Lower lobe of right lung (tissue), 2 donors: ENCODE measurements at places on chromosomes 2 and 18. TPM values are rescaled to one million over a fixed set of nuclear protein-coding genes. Genes with fewer than 3 reads are reported as not detected.

Gene ALLC
- total RNA-seq, result not detected

DNA sequence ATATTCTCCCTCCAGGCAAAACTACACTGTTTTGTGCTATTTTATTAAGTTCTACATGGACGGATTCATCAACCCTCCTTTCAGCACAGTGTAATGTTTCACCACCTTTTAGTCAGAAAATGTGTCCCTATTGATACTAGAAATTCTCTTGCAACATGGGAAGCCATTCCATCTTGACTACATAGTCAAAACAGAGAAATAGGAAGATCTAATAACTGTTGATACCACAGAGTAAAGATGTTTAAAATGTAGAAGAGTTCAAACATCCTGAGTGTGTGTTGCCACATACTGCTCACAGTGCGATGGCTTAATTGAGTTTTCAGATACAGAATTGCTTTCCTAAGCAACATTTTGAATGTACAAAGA, 492.2 kb upstream of the RAB12 start:
- DNase-seq, result no peak
- no peaks in the 10 kb centered on the region for H3K4me1 ChIP-seq
- H3K4me3 ChIP-seq, result no peak overlapping the region
- H3K27me3 ChIP-seq, result no peaks in the 10 kb centered on the region
- no peaks in the 10 kb centered on the region for H3K36me3 ChIP-seq
- no peak overlapping the region for H3K27ac ChIP-seq

DNA sequence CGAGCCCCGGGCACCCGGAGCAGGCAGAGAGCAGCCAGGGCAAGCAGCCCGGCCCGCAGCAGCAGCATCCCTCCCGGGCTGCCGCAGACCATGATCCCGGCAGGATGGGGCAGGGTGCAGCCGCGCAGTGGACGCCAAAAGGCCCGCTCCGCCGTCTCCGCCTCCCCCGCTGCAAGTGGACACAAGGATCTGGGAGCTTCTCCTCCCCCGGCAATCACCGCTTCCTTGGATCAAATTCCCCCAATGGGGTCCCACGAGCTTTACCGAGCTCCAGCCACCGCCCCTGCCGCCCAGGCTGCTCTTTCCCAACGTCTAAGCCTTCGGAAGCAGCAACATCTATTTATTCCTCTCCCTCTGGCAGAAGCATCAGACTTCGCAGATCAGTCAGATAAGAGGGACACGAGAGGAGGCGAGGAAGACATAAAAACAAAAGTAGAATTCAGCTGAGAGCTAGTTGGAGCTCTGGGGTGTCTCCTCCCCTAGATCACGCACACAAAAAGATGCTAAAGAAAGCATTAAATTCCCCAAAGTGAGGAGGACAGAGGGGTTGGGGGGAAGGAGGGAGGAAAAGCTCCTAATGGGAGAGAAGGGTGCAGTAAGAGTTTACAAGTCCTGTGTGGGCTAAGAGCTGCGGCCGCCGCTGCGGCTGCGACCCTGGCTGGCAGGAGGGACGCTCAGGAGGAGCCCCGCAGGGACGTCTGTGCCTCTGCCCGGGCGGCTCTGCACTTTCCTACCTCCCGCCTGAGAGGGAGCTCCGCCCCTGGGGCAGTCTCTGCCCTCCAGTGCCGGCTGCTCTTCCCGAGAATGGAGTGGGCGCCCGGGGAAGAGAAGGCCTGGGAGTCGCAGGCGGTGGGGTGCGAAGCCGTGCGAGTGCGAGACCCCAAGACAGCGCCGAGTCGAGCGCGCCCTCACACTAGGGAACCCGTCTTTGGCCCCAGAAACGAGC, at the start of gene FRZB:
Gene FRZB (minus strand): TSS at position 177 of the 946 bp plus-strand sequence. CDS start 85 bp downstream, at position 92.
- H3K4me3 ChIP-seq, result peak within 1 kb of the TSS; percentile 51
- H3K36me3 ChIP-seq, result no peaks in the 10 kb centered on the region
- peaks cover 15% of the 10 kb centered on the region for H3K4me1 ChIP-seq
- DNase-seq, result peak; percentile 46
- H3K27me3 ChIP-seq, result peaks cover 28% of the 10 kb centered on the region
- H3K27ac ChIP-seq, result peak within 1 kb of the TSS; percentile 53

DNA sequence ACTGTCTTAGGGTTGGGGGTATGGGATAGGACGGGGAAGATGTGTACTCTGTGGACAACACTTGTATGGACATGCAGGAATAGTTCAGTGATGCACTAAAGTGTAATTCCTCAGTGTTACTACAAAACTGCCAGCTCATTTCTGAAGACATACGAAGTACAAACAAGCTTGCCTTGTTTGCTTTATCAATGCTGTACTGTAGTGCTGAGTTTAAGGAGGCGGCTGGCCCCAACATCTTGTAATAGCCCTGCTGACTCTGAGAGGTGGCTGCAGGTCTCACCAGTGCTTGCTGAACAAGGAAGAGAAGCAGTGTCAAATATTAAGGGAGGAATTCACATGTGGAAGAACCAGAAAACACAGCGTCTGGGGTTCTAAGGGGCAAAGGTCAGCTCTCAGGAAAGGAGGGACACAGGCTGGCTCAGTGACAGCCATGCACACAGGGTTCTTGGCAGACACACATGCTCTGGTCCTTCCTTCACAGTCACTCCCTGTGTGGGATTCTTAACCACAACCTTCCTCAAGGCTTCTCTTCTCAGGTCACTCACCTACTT, 39.8 kb upstream of the EVA1A start:
- DNase-seq, result peak; percentile 58
- peaks cover 3% of the 10 kb centered on the region for H3K4me1 ChIP-seq
- H3K27ac ChIP-seq, result no peak overlapping the region
- no peaks in the 10 kb centered on the region for H3K27me3 ChIP-seq
- H3K4me3 ChIP-seq, result no peak overlapping the region
- H3K36me3 ChIP-seq, result no peaks in the 10 kb centered on the region

DNA sequence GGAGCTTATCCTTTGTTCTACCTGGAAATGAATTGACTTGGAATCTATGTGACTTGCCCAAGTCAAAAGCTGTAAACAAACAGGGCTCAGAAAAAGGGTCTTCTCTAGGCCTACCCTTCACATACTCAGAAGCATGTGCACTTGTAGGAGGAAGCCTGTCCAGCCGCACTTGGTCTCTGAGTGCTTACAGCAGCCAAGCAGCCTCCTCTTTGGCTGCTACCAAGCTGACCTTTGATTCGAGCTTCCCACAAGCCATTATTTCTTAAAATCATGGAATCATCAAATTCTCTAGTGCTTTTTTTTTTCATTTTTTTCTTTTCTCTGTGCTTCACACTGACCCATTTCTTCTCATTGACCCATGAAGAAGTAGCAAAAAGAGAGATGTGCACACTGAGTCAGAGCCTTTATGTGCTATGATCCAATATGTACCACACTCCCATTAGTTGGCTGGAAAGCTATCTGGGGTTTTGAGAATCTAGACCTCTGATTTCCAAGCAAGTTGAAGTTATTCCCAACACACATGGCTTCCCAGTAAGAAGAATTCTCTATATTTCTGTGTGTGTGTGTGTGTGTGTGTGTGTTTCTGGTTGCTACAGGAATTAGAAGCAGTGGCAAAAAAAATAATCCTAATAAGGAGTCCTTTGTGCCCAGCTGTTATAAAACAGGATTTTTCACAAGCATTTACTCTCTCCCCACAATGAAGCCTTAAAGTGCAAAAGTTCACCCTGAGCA, 550.3 kb upstream of the TNP1 start:
- no peaks in the 10 kb centered on the region for H3K36me3 ChIP-seq
- H3K4me1 ChIP-seq, result no peaks in the 10 kb centered on the region
- no peak overlapping the region for H3K4me3 ChIP-seq
- DNase-seq, result no peak

- no peak for DNase-seq
- H3K27me3 ChIP-seq, result no peaks in the 10 kb centered on the region
- H3K36me3 ChIP-seq, result no peaks in the 10 kb centered on the region
- H3K27ac ChIP-seq, result no peak overlapping the region
These were observed 76.7 kb downstream of the DTNB start for GRCh38 chr2:25596516-25597244.

Gene TRAPPC12
- 93.8 TPM for total RNA-seq

Gene CAD
- total RNA-seq, result 28.8 TPM

DNA sequence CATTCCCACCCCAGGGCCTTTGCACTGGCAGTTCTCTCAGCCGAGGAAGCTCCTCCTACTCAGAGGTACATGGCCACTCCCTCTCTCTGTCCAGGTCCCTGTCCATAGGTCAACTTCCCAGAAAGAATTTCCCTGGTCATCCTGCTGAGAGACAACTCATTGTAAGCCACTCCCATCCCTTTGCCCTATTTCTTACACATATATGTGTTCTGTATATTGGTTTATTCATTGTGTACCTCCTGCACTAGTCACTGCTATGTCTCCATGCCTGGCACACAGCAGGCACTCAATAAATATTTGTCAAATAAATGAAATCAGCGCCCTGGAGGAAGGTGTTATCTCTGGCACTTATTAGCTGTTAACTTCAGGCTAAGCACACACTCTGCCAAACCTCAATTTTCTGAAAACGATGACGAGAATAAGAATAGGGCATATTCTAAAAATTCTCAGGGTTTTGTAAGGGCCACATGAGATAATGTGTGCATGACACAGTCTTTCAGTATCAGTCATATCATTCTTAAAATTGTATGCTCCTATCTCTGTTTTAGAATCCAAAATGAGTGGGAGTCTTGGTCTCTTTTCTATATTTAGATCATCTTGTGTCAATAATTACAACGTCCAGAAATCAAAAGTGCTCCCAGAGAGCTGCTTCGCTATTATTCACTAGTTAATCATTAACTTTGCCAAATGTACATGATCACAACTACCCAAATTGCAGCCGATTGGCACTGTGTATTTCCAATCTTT, 198.0 kb downstream of the ALK start:
- no peak overlapping the region for H3K4me3 ChIP-seq
- no peaks in the 10 kb centered on the region for H3K4me1 ChIP-seq
- H3K36me3 ChIP-seq, result no peaks in the 10 kb centered on the region
- DNase-seq, result no peak
- no peaks in the 10 kb centered on the region for H3K27me3 ChIP-seq

DNA sequence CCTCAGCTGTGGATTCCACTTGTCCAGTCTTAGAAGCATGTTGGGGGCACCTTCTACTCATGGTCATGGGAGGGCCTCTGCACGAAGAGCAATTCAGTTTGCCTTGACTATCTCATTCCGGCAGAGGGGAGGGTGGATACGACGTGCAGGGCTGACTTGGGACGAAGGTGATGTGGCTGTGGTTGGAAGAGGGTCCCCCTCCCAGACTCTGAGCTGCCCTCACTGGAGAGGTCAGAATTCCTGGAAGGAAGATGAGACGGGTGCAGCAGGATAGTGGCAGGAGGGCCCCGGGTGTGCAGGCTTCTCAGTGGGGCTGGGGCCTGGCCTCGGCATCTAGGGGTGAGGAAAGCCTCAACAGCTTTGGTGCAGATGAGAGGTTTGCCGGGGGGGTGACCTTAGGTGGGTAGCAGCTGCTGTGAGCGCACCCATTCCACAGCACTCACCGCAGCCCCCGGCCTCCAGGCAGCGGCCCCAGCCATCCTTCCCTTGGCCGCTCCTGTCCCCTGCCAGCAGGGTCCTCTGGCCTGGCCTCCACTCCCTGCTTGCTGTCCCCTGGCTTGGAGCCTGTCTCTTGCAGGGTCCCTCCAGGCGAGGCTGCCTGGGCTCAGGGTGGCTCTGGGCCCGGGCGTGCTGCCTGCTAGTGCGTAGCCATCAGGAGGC, 3.2 kb downstream of the RNPEPL1 start:
- peak; percentile 27 for DNase-seq
- H3K36me3 ChIP-seq, result peaks cover 45% of the 10 kb centered on the region
- H3K4me1 ChIP-seq, result peaks cover 31% of the 10 kb centered on the region
- no peak overlapping the region for H3K4me3 ChIP-seq

- H3K4me3 ChIP-seq, result no peak overlapping the region
- H3K27ac ChIP-seq, result no peak overlapping the region
- H3K4me1 ChIP-seq, result no peaks in the 10 kb centered on the region
These were observed 171.4 kb upstream of the NDUFV2 start for GRCh38 chr18:8930990-8931616.
